ENCODE measurements at places on chromosomes 2 and 18.

DNA sequence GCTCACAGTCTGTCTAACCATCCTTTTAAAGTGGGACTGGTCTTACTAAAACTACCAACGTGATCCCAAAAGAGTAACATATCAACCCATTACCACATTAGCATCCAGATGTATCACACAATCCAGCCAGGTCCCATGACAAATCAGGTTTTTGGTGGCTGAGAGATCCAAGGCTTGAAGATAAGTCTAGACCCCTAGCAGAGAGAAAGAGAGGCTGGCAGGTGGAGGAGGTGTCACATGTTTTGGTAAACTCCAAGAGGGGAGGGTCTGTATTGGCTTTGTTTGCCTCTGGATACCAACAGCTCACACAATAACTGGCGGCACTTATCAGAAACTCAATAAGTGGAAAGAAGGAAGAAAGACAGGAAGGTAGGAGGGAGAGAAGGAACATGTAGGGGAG, 357.6 kb downstream of the SS18 start:
- no peak for DNase-seq

DNA sequence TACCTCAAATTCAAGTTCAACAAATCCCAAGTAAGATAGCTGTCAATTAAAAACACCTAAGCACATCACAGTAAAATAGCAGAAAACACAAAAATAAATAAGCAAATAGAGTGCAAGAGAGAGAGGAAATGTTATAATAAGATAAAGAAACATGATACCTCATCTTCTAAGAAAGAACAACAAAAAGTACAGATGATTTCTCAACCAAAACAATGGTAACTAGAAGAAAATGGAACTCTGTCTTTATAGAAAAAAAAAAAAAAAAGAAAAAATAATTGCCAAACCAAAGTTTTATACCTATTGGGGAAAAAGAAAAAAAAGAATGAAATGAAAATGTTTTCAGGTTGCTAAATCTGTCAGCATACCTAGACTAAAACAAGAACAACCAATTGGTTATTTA, 1253.5 kb upstream of the CDH2 start:
- DNase-seq, result no peak

- DNase-seq, result no peak
Observed at GRCh38 chr18:66638856-66639629, 35.2 kb upstream of the CDH19 start.

GRCh38 chr2:185384822-185385560, 353.6 kb upstream of the FSIP2 start:
- no peak for DNase-seq

Data from stimulated activated CD4-positive, alpha-beta T cell treated with anti-CD3 and anti-CD28 coated beads, Interleukin-15, amount 100 ng/mL, for 24 hours (primary cell).